ENCODE measurements at places on chromosomes 2 and 18.
A peak's percentile ranks its signal among the peaks of the same experiment; 100 is the strongest.

- no peak for DNase-seq
Observed at GRCh38 chr2:165064743-165065142, 109.4 kb upstream of the SLC38A11 start.

GRCh38 chr2:112798979-112799975 lies 15.0 kb upstream of the IL1A start:
- DNase-seq, result no peak

DNA sequence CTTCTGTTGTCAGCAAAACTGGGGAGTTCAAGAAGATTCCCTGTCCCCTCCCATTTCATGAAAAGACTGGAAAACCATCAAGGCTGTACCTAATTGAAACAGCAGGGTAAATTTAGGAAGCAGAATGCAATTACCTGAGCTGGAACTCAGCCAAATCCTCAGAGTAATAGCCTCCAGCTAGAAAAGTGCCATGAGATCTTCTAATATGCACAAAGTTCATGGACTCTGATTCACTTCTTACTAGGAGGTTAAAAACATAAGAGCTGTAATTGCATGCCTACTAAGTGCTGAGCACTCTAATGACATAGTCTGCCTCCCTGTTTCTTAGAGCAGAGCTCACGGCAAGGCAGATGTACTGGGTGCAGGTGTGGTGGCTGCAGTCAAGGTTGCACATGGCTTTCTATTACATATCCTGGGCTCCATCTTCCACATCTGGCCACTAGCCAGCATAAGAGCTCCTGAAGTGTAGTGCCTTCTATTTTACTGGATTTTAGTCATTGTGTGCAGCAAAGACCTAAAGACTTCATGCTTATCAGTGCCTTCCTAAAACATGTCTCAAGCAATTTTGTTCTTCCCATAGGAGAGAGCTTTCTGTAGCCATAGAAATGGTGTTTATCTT lies 341.7 kb downstream of the PTPRM start:
- DNase-seq, result no peak

DNA sequence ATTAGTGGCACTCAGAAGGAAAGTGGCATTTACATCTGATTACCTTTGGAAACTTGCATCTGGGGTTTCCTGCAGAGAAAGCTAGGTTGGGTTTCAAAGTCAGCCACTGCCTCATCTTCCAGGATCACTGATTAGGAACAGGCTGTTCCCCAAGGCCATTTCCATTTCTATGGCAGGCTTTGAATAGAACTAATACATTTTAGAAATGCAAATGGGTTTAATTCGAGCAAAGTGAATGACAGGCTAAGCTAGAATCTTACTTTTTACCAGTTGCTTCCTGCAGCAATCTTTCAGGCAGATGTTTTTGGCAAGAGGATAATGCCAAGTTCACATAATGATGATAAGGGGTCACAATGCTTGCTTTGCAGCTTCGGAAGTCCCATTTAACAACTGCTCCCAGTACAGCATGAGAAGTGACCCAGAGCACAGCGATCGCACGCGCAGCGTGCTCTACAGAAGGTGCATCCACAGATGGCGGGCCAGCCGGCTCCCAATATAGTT lies 336.7 kb downstream of the LPIN1 start:
- DNase-seq, result no peak

DNA sequence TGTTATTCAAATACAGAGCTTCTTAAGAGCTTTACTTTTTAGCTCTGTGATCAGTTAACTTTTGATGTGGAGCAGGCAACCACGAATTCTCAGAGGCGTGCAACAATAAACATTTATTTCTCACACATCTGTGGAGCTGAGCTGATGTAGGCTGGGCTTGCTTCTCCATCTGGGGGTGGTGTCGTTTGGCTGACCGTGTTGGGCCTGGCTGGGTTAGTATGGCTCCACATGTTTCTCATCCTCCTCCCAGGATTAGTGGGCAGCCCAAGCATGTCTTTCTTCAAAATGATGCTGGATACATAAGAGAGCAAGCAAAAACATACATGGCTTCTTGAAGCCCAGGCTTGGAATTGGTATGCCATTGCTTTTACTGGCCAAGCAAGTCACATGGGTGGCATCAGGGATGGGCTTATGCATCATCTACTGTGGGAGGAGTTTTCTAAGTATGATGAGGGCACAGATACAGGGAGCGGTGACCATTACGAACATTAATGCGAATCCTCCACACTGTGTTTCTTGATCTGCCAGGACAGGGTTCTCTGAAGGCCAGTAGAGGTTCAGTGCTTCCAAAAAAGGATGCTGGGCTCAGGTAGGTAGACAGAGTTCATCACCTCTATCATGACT lies 157.0 kb upstream of the TNP1 start:
- no peak for DNase-seq

DNA sequence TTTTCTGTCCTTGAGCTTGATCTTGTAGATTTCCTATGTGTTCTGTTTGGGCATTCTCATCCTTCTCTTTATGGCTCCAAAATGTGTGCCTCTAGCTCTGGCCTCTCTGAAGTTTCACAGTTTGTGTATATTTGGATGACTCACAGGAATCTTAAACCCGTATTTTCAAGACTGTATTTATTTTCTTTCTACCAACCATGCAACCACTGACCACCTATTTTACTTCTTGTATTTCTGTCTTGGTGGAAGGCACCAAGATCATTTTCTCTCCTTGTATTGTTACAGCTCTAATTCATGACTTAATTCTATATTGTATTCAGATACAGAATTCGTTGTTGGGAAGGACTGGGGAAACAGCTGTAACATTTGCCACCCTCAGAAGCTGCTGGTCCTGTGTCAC lies 39.5 kb downstream of the ACSL3 start:
- no peak for DNase-seq

- no peak for DNase-seq
Observed at GRCh38 chr2:168146892-168147810, 100.2 kb downstream of the STK39 start.

DNA sequence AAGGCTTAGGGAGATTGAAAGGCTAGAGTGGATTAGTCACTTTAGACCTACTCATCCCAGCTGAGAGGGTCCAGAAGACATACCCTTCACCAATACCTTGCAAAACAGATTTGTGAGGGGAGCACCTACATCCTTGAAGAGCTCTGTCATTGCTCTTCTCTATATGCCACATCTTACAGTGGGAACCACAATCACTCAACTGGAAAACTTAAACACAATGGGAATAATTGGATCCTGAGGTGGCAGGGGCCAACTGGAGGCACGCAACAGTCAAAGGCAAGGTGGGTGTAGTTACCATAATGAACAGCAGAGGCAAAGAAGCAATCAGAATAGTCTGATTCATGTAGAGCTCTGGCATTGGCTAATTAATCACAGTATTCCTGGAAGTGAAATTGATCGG lies 35.4 kb downstream of the PDE1A start:
- no peak for DNase-seq

DNA sequence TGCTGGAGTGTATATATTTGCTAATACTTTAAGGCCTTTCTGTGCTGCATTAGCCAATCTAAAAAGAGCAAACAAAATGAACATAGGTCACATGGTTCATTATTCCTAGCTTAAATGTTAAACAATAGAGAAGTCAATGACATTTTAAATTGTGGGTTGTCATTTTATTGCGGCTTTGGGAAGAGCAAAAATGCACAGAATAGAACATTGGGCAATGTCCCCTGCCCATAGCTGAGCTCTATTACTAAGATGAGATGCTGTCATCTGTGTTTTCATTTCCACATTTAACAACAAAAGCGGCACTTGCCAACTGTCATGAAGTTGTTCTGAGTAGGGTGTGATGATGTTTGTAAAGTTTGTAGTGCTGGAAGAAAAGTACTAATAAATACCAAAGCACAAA lies 3.2 kb upstream of the VAPA start:
- no peak for DNase-seq

DNA sequence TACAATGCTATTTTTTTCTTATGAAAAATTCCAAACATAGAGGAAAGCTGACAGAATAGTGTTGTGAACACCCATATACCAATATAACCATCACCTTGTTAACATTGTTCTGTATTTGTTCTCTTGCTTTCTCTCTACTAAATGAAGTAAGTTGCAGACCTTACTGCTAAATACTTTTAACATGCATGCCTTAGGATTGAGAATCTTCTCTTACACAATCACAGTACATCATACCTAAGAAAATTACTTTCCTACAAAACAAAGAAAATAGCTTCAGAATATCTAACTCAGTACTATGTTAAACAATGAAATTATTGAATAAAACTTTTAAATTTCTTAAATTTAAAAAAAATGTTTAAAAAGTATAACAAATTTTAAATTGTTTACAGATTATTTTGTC lies 136.5 kb downstream of the UBR3 start:
- DNase-seq, result no peak

GRCh38 chr2:137966043-137966442 lies 1.8 kb downstream of the HNMT start:
- no peak for DNase-seq

DNA sequence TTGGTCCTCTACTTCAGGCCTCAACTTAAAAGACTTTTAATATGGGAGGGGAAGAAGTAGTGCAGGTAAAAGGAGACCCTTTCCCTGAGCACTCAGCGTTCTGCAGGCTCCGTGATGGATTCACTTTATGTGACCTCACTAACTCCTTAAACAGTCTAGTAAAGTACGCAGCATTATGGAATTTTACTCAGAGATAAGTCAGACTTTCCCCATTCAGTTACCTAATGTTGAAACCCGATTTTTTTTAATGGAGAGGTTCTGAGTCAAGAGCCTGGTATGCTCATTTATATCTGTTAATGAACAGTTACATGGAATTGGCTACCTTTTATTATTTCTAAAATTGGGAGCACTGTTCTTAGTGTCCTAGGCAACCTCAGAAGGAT lies 34.1 kb downstream of the RASGRP3 start:
- no peak for DNase-seq

DNA sequence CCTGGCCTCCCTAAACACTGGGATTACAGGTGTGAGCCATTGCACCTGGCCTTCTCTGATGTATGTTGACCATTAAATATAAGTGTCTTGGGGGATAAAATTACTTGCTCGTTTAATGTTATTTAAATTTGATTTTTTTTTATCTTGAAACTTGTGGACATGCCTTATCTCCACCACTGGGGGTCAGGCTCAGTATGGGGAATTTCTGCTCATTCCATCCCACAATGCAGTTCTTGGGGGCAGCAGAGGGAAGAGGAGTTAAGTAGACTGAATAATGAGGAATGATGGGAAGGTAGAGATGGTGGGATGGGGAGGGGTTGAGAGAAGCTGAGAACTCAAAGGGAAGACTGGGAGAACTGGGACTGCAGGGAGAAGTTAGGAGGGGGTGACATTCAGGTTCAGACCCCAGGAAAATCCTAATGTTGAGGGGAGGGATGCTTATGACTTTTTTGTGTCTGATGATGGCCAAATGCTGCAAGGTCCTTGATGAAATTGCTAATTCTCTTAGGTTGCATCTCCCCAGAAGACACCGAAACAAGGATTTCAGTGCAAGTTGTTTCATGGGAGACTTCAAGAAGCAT lies 174.2 kb downstream of the MIB1 start:
- DNase-seq, result no peak

DNA sequence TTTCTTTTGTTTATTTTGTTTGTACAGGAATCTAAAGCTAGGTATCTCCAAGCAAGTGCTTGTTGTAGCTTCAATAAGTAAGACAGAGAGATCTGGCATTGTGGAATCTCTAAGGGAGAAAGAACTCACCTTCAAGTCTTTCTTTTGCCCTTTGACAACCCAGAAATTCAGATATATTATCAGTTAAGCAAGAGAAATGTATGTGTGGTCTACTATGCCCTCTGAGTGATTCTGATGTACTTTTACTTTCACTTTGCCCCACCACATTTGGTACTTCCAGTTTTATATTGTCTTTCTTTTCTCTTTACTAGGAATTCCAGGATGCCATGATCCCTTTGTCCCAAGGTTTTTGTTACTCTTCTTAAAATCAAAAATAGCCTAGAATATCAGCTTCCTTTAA lies 259.6 kb upstream of the PIK3C3 start:
- DNase-seq, result no peak

- no peak for DNase-seq
Observed at GRCh38 chr2:145220496-145220895, 700.6 kb upstream of the ZEB2 start.

GRCh38 chr2:176325732-176326131 lies 56.5 kb downstream of the MTX2 start:
- DNase-seq, result no peak

- no peak for DNase-seq
Observed at GRCh38 chr2:225649274-225649673, 249.8 kb downstream of the NYAP2 start.

GRCh38 chr2:85930129-85931124 lies 41.6 kb upstream of the ST3GAL5 start:
- no peak for DNase-seq

DNA sequence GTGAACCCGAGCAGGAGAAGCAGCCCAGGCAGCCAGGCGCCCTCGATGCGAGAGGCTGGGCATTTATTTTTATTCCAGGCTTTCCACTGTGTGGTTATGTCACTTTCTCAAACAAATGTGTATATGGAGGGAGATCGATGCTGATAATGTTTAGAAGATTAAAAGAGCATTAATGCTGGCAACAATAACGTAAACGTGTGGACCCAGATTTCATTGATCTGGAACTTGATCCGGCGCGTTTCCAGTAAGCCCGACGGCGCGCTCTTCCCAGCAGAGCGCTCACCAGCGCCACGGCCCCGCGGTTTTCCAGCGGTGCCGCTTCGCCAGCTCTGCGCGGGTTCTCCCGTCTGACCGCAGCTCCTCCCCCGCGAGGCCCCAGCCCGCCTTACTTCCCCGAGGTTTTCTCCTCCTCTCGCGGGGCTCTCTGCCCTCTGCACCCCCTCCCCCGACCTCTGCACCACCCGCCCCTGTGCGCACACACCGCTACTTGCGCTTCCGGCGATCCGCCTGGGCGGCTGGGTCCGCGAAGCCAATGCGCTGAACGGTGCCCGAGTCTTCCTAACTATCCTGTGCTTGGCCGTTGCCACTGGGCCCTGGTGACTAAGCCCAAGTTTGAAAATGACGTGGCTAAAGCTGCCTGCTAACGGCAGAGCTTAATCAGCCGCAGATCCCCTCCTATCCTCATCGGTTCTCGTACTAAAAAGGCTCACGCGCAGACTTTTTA lies 6.1 kb downstream of the ONECUT2 start:
- no peak for DNase-seq

- no peak for DNase-seq
Observed at GRCh38 chr18:24770311-24771024, 310.0 kb downstream of the HRH4 start.

DNA sequence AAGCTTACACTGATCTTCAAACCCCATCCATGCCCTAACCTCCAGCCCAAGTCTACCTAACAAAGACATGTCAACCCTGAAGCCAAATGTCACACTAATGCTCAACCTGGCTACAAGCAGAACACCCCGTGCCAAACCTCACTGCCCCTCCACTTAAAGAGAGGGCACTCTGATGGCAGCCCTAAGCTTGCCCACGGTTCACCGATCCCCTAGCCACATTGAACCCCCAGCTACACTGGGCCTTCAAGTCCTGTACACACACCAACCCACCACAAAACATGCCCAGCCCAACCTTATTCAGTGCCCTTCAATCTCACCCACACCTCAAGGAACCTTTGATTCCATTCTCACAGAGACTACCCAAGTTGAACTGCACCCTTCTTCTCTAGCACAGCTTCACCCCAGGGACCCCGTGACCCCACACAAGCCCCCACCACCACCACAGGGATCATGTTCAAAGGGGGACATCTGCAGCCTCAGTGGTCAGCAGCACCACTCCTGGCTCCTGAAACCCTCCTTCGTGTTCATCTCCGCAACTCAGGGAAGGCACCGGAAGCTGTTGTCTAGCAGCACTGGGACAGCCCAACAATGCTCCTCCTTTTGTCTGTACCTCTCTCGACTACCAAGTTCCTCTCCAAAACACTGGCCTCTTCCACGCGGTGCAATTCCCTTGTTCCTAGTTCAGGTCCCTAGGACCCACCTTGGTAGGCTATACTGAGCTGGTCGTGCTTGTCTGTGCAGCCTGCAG lies 218.8 kb downstream of the CYP26B1 start:
- DNase-seq, result peak; percentile 9
